Stimulated activated CD4-positive, alpha-beta T cell treated with anti-CD3 and anti-CD28 coated beads, Interleukin-2, amount 100 ng/mL, for 24 hours (primary cell): ENCODE measurements at places on chromosomes 16 and 17.

DNA sequence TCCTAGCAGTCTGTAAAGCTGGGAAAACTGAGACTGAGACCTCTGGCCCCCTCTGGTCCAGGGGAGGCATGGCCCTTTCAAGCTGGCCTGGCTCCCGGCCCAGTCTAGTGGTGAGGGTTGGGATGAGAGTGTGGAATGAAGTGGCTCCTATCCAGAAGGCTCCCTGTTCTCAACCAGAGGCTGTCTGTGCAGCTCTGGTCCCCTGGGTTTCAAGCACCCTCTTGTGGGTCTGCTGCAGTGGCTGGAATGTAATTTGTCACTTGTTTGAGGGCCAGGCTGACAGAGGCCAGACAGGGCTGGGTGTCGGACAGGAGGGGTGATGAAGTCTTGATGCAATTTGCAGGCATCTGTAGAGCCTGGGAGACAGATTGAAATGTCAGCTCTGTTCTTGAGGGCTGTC is 22.1 kb upstream of the PHF12 start:
- no peak for DNase-seq

DNA sequence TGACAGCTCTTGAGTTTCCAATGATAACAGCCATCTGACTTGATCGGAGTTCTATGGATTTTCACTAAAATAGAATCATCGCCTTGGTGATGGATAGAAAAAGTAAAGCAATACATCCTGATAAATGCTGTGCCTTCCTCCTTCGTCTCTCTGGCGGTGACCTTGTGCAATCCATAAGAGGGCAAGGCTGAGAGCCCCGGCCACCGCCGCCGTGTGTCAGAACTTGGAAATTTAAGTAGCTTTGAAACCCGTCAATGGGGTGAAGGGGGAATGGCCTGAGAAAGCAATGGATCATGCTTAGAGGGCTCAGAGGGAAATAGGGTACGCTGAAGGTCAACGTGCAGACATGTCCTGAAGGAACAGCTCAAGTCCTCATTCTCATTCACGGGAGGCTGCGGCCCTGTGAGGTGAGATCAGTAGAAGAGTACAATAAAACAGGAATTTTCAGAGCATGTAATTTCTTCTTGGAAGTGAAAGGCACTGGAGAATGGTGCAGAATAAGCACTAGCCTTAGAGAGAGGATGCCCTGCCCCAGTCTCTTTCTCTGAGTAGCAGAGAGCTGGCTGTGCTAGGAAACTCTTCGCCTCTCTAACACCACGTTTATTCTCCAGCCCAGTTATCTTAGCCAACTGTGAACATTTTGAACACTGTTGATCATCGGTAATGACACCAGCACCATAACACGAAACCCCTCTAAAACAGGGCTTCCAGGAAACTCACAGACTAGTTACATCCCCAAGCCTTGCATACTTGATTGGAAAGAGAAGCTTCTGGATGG is 573.5 kb downstream of the WWOX start:
- no peak for DNase-seq

GRCh38 chr17:60514053-60514452 is 12.0 kb downstream of the APPBP2 start:
- DNase-seq: no peak

DNA sequence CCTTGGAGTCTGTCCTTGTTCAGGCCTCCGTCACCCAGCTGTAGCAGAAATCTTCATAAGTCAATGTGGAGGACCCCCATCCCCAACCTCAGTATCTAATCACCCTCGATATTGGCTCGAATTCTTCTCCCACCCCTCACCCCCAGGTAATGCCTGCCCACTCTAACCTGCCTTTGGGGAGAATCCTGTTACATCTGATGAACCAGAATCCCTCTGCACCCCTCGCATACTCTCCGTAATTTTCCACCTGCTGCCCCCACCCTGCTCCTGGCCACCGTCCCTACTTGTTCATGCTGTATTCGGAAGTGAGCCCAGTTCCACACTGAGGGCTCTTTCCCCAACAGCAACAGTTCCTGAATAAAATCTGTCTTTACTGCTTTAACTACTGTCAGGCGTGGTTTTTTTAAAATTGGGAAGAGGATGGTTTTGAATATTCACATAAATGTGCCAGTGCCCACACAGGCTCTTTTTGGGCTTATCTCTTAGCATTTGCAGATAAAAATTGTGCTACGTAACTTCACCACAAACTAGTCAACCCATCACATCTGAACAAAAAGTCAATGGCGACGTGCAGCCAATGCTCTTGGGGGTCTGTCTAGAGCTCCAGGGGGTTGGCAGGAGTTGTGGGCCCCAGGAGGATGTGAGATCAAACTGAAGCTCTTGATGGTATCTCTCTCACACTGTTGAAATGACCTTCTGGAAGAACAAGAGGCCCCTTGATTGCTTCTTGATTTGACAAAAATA is 73.7 kb downstream of the NETO2 start:
- no peak for DNase-seq

DNA sequence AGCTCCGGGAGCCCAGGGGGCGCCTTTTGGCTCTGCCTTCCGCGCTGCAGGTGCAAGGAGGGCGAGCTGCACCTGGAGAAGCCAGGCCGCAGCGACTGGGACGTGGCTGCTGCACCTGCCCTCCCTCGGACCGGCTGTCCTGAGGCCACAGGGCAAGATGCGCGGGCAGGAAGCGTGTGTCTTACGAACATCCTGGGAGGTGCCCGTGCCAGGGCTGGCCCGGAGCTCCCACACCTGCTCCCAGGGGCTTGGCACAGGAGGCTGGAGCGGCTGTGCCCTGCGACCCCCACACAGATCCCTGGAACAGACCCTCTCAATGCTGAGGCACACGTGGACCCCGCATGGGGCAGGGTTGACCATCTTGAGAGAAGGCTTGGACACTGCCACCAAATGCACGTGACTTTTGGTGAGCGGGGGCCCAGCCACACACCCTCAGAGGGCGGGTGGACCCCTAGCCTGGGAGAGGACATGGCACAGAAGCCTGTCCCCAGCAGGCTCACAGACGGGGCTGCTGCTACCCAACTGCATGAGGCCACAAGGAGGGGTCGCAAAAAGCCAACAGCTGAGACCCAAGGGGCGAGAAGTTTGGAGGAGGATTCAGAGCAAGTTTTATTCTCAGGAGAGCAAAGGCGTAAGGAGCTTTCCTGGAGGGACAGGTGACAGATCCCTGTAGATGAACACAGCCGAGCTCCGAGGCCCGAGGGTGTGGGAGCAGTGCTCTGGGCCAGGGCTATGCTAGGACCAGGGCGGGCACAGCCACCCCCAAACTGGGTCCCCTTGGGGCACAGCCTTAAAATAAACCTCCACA is 11.4 kb downstream of the NDUFAF8 start:
- no peak for DNase-seq

DNA sequence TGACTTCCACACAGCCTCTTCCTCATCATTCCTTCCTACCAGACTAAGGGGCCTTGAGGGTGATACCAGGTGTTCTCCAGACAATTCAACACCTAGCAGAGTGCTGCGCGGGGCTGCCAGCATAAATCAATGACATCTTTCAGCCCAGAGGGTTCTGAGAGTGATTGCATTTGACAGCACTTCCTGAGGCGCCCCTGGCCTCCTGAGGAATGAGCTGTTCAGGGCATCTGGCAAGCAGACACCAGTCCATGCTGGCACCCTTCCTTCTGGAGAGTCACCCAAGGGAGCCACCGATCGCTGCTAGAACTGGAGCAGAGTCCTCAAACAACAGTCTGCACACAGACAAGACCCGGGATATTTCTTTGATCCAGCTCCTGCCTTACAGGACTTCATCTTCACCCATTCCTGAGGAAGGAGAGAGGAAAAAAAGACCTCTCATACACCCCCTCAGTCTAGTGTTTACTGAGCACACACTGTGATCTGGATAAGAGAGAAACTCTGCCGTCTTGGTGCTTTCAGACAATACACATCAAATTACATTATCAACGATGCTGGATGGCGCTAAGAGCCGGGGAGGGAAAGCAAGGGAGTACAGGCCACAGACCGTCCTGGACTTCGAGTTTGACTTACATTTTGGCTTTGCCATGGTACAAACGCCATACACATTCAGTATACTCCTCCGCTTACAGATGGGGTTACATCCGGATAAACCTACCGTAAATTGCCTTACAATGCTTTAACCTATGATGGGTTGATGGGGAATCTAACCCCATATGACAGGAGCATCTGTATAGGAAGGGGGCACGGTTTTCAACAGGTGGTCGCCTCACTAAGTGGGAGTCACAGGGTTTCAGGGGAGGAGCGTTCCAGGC is 23.0 kb downstream of the NPTX1 start:
- no peak for DNase-seq

GRCh38 chr16:14560523-14560922 is 69.5 kb downstream of the PARN start:
- no peak for DNase-seq
